ENCODE measurements at places on chromosomes 3 and 15.

DNA sequence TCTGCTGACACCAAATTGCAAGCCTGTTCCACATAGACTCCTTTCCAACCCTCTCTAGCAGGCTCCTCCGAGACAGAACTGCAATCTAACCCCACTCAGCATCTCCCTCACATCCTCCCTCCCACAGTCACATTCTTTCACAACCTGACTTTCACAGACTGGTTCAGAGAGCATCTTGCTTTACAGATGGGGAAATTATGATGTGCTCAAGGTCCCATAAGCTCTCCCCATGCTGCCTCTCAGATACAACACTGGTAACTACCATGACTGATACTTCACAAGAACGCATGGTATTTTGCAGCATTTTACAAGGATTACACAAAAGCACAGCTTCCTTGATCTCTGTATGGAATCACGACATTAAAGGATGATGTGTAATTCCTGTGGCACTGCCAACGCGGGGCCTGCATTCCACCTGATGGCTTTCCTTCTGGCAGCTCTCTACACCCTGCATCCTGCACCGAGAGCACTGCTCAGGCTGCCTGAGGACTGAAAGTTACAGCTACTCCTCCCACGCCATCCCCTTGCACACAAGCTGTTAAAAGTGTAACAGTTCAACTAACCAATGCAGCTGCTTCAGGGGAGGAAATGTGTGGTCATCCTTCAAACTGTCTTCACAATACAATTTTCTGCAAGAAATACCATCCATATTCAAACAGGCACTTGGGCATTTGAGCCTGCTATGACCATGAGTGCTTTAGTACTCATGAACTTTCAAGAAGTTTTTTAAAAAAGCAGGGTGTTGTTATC lies 27.6 kb downstream of the TBC1D2B start:
- peak; percentile 46 for DNase-seq

- no peak for DNase-seq
Measured at GRCh38 chr3:78645628-78646310, 1122.0 kb downstream of the ROBO1 start.

DNA sequence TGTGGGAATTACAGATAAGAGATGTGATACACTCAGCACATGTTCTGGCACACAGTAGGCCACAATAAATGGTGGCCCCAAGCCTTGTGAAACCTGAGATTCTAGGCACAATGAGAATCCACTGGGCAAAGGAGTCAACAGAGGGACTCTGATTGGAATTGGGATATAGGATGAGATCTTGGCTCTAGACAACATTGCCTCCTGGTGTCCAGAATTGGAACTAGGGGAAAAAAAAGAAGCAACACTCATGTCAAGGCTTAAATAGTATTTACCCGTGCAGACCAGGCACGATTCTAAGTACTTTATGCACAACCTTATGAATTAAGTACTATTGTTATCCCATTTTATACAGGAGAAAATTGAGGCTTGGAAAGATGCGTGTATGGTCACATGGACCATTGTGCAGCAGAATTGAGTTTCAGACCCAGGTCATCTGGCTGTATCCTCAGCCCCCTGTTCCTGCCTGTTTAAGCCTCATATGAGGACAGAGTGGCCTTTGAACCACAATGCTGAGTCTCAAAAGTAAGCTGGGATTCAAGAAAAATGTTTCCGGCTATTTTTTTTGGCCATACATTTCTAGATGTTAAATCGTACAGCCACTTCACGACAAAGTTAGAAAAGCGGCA lies 124.8 kb downstream of the SV2B start:
- DNase-seq = no peak

DNA sequence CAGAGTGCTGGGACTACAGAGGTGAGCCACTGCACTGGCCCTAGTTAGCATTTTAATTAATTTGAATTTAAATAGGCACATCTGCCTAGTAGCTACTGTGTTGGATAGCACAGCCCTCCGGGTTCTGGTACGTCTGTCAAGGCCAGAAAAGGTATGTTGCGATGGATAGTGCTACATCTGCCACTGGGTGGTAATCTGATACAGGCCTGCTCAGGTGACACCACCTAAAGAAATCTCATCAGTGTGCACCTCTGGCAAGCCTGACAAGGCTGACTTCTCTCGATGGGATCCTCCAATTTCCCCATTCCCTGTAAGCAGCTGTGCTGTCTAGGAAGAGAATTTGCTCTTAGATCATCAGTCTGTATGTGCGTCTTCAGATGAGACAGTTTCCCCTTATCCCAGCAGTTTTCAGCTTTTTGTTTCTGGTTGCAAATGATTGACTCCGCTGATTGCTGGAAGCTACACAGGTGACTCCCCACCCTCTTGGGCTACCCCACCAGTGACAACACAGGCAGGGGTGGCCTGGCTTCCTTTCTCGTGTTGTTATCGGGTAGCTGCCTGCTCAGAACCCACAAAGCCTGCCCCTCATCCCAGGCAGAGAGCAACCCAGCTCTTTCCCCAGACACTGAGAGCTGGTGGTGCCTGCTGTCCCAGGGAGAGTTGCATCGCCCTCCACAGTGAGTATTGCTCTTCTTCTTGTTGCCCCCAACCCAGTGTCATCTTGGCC lies at the start of gene CCR9:
TSS of gene CCR9 (plus strand) at position 565 of the 727 bp plus-strand sequence. CDS start 8,391 bp downstream, outside the sequence.
- DNase-seq = no peak

- DNase-seq = no peak
Measured at GRCh38 chr15:34810443-34811129, 15.2 kb upstream of the ACTC1 start.

All from stimulated activated CD8-positive, alpha-beta memory T cell treated with anti-CD3 and anti-CD28 coated beads, Interleukin-12 subunit alpha, Interleukin-12 subunit beta, amount 100 ng/mL, for 4 hours (primary cell).